ENCODE measurements at places on chromosomes 13 and 19.
A peak's percentile ranks its signal among the peaks of the same experiment; 100 is the strongest.

GRCh38 chr13:72126424-72126823 is 259.4 kb upstream of the DACH1 start:
- no peak for DNase-seq

- DNase-seq, result no peak
These were observed 724.4 kb upstream of the SLITRK5 start for GRCh38 chr13:86946734-86947133.

- DNase-seq, result no peak
These were observed 8.6 kb downstream of the RPS9 start for GRCh38 chr19:54209058-54209810.

- no peak for DNase-seq
These were observed 15.2 kb upstream of the PPP1R12C start for GRCh38 chr19:55132453-55133129.

DNA sequence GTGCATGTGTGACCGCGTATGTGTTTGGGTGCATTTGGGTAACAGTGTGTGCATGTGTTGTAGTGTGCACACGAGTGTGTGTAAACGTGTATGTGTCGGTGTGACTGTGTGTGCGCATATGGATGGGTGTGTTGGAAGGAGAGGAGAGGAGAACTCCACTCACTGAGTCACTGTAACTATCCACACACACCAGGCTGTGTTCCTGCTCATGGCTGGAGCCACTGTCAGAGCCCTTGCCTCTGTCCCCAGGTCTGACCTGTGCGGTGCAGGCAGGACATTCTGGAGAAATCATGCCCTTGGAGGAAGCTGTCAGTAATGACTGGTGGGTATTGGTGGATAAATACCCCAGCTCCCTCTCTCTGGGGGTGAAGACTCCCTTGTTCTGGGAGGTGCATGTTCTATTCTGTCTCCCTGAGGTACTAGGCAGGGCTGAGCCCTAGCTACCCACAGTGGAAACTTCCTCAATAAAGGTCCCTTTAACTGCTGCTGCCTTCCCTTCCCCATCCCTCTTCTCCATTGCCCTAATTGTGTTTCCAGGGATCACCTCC is 48.4 kb downstream of the CYP4F22 start:
- DNase-seq, result no peak

- DNase-seq, result no peak
These were observed 9.8 kb downstream of the ZSWIM4 start for GRCh38 chr19:13804830-13805683.

DNA sequence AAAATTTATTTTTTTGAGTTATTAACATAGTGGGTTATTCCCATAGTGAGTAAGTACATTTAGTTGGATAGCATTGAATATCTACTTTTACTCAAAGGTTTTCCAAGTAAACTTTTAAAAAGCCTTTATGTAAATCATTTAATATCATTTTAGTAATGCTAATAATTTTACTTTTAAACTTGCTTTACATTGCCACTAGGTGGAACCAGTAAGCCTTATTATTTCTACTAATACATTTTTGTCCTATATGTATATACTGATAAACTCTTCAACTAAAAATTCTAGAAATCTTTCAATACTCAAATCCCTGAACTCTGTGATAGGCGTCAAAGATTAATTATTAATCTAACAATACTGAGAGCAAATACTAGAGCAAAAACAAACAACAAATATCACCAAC is 1709.2 kb upstream of the PCDH20 start:
- no peak for DNase-seq

DNA sequence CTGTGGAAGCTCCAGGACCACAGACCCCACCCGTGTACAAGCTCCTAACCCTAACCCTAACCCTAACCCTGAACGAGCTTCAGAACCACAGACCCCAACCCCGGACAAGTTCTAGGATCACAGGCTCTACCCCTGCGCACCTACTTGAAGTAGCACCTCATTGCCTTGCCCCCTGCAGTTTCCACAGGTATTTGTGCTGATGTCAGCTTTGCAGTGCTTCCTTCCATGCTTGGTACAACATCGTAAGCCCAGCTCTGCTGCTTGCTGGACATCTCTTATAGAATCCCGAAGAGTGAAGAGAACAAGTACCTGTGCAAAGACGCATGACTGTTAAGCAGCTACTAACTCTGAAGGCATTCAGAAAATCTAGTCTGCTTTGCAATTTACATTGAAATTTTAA is 20.7 kb upstream of the CDC16 start:
- DNase-seq, result no peak

- DNase-seq, result no peak
These were observed 17.0 kb downstream of the ZFP82 start for GRCh38 chr19:36401475-36401874.

GRCh38 chr19:55116232-55116858 is 1.1 kb downstream of the PPP1R12C start:
- peak; percentile 25 for DNase-seq

DNA sequence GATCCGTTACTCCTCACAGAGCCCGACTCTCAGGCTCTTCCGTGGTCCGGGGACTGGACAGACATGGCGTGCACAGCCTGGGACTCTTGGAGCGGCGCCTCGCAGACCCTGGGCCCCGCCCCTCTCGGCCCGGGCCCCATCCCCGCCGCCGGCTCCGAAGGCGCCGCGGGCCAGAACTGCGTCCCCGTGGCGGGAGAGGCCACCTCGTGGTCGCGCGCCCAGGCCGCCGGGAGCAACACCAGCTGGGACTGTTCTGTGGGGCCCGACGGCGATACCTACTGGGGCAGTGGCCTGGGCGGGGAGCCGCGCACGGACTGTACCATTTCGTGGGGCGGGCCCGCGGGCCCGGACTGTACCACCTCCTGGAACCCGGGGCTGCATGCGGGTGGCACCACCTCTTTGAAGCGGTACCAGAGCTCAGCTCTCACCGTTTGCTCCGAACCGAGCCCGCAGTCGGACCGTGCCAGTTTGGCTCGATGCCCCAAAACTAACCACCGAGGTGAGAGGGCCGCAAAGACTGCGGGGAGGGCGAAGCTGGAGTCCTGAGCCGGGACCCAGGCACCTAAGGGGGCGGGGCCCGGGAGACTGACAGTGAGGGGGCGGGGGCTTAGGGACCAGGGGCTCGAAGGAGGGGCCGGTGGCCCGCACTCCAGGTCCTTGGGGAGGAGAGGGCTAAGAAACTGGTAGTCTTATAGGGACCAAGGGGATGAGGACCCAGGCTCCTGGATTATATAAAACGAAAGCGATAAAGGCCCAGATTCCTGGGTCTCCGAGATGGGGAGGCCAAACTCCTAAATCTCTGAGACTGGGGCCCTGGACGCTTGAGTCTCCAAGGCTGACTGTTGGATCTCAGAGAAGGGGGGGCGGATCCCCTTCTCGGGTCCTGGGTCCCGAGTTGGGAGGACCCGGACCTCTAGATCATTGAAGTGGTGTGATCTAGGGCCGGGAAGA is 2.0 kb downstream of the ETV2 start:
- peak; percentile 74 for DNase-seq

DNA sequence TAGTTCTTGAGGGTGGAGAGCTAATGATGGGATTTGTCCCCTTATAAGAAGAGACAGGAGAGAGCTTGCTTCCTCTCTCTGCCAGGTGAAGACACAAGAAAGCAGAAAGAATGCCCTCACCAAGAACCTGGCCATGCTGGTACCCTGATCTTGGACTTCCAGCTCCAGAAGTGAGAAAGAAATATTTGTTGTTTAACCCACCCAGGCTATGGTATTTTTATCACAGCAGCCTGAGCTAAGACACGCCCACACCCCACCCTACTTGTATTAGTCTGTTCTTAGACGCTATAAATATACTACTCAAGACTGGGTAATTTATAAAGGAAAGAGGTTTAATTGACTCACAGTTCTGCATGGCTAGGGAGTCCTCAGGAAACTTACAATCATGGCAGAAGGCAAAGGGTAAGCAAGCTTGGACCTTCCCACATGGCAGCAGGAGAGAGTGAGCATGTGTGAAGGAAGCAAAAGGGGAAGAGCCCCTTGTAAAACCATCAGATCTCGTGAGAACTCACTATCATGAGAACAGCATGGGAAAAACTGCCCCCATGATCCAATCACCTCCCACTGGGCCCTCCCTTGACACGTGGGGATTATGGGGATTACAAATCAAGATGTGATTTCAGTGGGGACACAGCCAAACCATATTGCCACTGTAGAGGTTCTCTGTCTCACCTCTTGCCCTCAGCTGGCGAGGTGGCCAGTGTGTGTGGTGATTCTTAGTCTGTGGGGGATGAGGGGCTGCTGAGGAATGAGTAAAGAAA is 57.4 kb upstream of the RCBTB2 start:
- no peak for DNase-seq

DNA sequence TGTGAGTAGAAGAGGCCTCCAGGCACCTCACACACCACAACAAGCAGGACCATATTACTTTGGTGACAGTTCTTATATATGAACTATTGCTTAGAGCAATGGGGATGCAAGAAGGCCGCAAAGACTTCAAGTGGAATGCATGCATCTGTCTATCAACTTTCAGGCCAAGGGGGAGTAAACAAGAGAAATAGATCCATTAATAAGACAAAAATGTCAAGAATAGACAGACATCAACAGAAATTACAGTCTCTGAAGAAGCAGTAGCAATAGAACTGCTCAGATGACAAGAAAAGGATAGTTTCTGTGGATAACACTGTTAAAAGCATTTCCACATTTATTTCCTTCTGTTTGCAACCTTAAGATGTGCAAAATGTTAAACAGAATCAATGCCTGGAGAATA is 1057.7 kb downstream of the UQCRFS1 start:
- no peak for DNase-seq

- no peak for DNase-seq
These were observed 13.8 kb downstream of the FUZ start for GRCh38 chr19:49799271-49799797.

DNA sequence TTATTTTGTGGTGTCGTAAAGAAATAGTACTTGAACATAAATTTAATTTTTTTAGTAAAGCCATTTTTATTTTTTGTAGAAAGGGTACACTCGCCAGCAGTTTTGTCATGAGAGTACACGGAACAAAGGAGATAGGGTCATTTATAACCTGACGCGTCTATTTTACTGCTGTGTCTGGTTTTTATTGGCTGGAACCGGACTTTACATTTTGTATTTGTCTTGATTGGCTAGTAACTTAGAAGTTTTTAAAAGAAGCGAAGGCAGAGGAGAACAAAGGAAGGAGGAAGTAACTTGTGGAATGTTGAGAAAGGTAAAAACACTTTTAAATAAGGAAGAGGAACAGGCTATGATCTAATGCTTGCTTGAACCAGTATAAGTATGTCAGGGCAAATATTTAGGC is 43.5 kb downstream of the TRPM4 start:
- no peak for DNase-seq

GRCh38 chr13:57017357-57017756 is 123.4 kb upstream of the PRR20A start:
- no peak for DNase-seq

- no peak for DNase-seq
These were observed 2.0 kb upstream of the GPR18 start for GRCh38 chr13:99260216-99260615.

DNA sequence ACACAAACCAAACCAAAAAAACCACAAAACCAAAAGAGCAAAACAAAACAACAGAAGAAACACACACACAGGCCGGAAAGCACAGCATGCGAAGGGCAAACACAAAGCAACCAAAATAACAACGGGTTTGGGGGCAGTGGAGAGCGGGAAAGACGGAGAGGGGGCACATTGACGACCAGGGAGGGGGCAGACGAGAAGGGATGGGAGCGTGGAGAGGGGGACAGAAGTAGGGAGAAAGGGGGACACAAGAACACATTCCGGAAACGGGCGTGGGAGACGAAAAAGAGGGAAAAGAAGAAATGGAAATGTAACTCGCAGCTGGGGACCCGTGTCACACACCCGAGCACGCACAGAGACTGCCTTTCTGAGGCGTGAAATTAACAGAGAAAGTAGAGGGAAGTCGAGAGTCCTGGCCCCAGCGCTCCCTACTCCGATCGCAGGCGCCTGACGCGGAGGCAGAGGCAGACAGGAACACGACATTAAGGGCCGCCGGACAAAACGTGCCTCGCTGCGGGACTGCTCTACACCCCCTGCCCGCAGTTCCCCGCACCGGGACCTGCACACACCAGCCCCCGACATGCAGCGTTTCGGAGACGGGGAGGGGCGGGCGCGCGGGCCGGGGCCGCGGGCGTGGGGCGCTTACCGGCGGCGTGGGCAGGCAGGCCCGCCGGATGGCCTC is 652 bp downstream of the POU4F1 start:
- no peak for DNase-seq

GRCh38 chr19:4139614-4140236 is 13.7 kb upstream of the CREB3L3 start:
- peak; percentile 65 for DNase-seq

- no peak for DNase-seq
These were observed 14.4 kb downstream of the MICOS13 start for GRCh38 chr19:5665781-5666513.

DNA sequence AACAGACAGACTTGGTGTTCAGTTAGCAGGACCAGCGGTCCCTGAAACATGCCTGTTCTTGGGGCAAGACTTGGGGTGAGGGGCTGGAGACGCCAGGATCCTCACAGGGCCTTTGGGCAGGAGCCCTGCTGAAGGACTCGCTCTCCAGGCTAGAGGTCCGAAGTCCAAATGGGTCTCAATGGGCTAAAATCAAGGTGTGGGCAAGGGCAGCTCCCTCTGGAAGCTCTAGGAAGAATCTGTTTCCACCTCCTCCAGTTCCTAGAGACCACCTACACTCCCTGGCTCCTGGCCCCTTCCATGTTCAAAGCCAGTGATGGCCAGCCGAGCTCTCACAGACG is 111.3 kb downstream of the TUBA3C start:
- no peak for DNase-seq

GRCh38 chr13:79222427-79223205 is 183.4 kb downstream of the RBM26 start:
- DNase-seq, result no peak

GRCh38 chr19:1141944-1142343 is 32.1 kb downstream of the SBNO2 start:
- DNase-seq, result no peak

DNA sequence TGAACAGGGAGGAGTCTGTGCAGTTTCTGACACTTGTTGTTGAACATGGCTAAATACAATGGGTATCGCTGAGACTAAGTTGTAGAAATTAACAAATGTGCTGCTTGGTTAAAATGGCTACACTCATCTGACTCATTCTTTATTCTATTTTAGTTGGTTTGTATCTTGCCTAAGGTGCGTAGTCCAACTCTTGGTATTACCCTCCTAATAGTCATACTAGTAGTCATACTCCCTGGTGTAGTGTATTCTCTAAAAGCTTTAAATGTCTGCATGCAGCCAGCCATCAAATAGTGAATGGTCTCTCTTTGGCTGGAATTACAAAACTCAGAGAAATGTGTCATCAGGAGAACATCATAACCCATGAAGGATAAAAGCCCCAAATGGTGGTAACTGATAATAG is 16.1 kb downstream of the CEACAM6 start:
- no peak for DNase-seq
